Kidney capillary endothelial cell (primary cell): ENCODE measurements at places on chromosomes 5 and 9.

- peak; percentile 89 for DNase-seq
Measured at GRCh38 chr9:75108571-75108970, 20.3 kb downstream of the OSTF1 start.

DNA sequence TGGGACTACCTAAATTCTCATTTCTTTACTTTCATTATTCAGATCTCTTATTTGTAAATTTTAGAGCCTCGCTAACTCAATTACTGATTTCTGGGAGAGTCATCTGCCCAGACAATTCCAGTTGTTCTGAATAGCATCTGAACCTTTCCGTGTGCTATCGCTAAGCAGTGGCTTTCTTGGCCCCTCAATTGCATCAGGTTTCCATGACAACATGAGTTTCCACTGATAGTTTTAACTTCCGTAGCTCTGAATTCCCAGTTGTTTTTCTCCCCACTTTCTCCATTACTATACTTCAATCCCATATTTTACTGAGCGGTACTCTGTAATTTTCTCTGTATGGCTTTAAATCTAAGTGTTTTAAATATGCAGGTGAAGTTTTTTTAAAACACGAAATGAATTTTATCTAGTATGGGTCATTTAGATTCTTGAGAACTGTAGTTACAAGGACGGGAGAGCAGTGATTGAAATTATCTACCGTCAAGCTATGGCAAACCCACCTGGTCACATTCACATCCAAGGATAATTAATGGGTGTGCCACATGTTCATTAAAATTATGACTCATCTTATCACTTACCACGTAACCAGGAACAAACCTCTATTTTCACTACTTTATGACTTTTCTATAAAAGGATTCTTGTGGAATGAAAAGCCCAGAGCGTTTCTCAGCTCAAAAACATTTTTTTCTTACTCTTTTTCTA is 223.5 kb upstream of the PCSK5 start:
- DNase-seq = no peak

GRCh38 chr5:22036061-22036460 is 817.1 kb downstream of the CDH12 start:
- DNase-seq = no peak

DNA sequence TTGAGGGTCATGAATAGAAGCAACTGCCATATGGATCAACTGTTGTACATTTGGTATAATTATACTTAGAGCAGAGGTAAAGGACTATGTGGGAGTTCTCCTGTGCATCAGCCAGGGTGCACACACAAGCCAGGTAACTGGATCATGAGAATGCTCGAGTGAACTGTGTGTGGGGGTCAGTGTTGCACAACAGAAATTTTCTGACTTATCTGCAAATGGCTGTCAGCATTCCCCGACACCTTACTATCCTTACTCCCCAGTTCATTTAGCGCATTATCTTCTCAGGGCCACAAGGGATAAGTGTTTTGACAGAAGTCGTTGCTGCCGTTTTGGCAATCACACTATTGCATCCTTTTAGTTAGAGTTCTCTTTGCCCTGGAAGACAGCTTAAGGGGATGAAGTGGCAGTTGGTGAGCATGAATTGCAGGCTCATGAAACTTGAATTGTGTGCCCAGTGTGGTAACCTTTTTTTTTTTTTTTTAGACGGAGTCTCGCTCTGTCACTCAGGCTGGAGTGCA is 1.7 kb downstream of the CANX start:
- DNase-seq = peak; percentile 16

DNA sequence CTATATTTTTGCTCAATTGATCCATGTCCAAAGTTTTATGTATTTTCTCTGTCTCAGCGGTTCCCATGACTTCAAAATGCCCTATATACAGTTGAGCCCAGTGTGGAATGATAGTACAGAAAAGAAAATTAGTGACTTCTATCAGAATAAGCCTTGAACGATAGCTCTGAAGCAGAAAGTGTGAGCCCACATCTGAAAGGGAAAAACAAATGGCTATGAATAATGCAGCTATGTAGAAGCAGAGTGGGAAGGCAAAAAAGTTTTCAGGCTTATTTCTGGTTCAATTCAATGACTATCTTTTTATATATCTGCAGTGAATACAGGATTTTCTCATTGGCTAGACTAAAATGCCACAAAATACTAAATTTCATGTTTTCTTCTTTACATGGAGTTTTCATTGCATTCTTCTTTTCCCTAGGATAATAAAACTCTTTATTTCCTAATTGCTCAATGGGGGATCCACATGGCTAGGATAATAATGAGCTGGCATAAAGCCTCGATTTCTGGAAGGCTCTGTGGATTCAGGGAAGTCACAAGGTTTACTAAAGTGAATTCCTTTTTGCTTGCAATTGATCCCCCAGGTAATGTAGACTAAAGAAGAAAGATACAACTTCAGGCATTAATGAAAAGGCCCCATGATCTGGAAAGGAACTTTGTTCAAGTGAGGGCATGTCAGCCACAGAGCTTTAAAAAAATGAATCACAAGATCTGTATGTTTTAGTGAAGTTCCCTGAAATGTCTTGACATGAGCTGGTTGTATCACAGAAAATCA is 377.0 kb upstream of the RIOK2 start:
- DNase-seq = no peak

DNA sequence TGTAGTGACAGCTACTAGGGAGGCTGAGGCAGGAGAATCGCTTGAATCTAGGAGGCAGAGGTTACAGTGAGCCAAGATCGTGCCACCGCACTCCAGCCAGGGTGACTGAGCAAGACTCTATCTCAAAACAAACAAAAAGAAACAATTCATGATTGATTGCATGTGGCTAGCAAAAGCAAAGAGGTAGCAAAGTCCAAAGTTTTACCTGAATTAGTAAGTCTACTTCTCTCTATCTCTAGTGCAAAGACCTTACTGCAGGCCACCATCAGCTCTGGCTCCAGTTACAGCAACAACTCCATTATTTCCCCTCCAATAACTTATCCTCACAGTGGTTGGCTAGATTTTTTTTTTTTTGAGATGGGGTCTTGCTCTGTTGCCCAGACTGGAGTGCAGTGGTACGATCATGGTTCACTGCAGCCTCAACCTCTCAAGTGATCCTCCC is 6.2 kb upstream of the SAR1B start:
- DNase-seq = no peak

DNA sequence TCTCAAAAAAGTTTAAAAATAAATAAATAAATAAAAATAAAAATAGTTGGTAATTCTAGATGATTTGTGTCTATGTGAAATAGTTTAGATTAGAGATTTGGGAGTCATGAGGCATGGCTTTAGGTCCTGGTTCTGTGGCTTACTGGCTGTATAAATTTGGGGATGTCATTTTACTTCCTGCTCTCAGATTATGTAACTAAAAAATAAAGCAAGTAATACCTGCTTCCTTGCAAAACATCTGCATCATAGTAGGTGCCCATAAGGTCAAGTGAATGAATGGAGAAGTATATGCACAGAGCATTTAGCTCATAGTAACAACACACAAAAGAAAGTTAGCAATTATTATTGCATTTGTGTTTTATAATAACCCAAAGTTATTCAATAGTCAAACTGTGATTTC is 287.7 kb upstream of the TLE4 start:
- no peak for DNase-seq
